ENCODE measurements at places on chromosomes 5 and 9.

- DNase-seq: peak; percentile 70
Observed at GRCh38 chr9:109733690-109734089, 46.3 kb upstream of the PALM2AKAP2 start.

DNA sequence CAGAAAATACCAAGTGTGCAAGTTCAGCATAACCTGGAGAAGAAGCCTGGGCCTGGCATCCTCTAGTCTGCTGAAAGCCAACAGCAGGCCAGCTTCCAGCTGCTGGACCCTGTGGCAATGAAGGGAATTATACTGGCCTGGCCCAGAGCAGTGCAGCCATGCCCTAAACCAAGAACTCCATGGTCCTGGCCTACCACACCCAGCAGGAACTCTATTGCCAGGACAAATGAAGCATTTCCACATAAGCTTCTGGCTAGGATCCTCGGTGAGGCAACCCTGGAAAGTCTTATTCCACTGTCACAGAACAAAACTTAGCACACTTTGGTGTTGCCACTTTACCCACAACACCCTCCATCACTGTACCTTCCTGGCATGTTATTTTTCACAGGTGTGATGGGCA lies 35.5 kb downstream of the CDK5RAP2 start:
- DNase-seq: no peak

GRCh38 chr9:114669961-114670360 lies 12.0 kb downstream of the TEX48 start:
- DNase-seq: no peak

GRCh38 chr9:126844085-126844484 lies 16.4 kb upstream of the ZBTB34 start:
- DNase-seq: peak; percentile 78

GRCh38 chr9:123419721-123420591 lies 64.0 kb downstream of the CRB2 start:
- no peak for DNase-seq

DNA sequence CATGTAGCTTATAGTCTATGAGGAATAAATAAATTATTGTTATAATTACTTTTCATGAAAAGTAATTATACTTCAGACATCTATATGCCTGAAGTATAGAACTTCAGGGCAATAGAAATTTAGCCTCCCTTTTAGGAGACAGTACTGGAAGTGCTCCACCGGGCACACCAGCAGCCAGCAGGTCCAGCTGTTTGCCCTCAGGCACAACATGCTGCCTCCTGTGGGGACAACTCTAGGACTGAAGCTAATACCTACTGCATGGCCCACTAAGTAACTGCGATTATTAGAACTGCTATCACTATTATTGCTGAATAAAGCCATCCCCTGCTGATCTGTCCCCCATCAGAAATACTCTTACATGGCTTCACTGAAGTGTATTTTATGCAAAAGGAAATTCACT lies 329.6 kb downstream of the MED10 start:
- DNase-seq: no peak

Data from fibroblast of skin of scalp (primary cell).